Right cardiac atrium (tissue), 5 donors: ENCODE measurements at places on chromosomes 3 and 15. TPM values are rescaled to one million over a fixed set of nuclear protein-coding genes. Genes with fewer than 3 reads are reported as not detected.

Gene LYSMD4
- 19.3 TPM for total RNA-seq

Gene ZDHHC23
- total RNA-seq: 2.4 TPM

Gene PP2D1
- total RNA-seq: not detected

Gene ZNF80
- not detected for total RNA-seq

Gene CERS3
- 0.17 TPM for total RNA-seq

Gene ARHGEF26
- total RNA-seq: 3.3 TPM

Gene PIGZ
- total RNA-seq: 3.4 TPM
